ENCODE measurements at places on chromosomes 13 and 19. TPM values are rescaled to one million over a fixed set of nuclear protein-coding genes. Genes with fewer than 3 reads are reported as not detected.

The LENG9 gene
- total RNA-seq = 6.2 TPM

The TMEM86B gene
- total RNA-seq = 1.0 TPM

The GFY gene
- not detected for total RNA-seq

The CLEC4G gene
- total RNA-seq = 0.76 TPM

The APOC4 gene
- total RNA-seq = not detected

The SIGLECL1 gene
- not detected for total RNA-seq

The C19orf38 gene
- not detected for total RNA-seq

The LHB gene
- total RNA-seq = 0.17 TPM

The CD22 gene
- total RNA-seq = 0.26 TPM

The OR7D2 gene
- not detected for total RNA-seq

The RLN3 gene
- not detected for total RNA-seq

The ZNF836 gene
- 7.3 TPM for total RNA-seq
